ENCODE measurements at places on chromosomes 11 and 22.

- DNase-seq, result peak; percentile 61
Measured at GRCh38 chr11:44608991-44609782, 43.7 kb downstream of the CD82 start.

DNA sequence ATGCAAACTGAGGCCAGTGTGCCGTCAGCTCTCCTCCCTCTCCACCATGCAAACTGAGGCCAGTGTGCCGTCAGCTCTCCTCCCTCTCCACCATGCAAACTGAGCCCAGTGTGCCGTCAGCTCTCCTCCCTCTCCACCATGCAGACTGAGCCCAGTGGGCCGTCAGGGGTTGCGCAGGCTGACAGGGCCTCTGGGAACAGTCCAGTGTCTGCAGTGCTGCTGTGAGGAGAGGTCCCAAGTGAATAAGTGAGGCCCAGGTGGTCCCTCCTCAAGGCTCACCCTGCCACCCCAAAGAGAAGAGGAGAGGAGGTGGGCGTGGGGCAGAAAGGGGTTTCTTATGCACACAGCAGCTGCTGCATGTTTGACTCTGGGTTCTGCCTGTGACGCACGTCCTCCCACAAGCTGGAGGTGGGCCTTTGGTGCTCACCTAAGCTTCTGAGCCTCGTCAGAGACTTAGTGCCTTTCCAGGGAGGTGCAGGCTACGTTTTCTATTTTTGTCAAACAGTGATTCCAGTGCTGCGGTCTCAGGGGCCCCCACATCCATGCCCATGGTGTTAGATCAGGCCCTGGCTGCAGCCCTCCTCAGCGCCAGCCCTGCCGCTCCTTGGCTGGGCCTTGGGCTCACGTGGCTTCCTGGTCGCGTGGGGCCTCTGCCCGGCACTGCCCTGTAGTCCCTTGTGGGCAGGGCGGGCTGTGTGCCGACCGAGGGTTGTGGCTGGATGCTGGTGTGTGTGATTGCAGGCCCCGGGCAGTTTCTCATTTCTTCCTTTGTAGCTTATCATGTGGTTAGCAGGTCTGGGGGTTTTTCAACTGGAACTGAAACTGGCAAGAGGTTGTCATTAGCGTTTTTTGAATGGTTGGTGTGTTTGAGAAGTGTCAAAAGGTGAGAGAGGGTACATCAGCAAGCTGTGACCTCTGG lies 7.1 kb downstream of the TPCN2 start:
- no peak for DNase-seq

- no peak for DNase-seq
Measured at GRCh38 chr11:14095882-14096281, 133.4 kb downstream of the SPON1 start.

DNA sequence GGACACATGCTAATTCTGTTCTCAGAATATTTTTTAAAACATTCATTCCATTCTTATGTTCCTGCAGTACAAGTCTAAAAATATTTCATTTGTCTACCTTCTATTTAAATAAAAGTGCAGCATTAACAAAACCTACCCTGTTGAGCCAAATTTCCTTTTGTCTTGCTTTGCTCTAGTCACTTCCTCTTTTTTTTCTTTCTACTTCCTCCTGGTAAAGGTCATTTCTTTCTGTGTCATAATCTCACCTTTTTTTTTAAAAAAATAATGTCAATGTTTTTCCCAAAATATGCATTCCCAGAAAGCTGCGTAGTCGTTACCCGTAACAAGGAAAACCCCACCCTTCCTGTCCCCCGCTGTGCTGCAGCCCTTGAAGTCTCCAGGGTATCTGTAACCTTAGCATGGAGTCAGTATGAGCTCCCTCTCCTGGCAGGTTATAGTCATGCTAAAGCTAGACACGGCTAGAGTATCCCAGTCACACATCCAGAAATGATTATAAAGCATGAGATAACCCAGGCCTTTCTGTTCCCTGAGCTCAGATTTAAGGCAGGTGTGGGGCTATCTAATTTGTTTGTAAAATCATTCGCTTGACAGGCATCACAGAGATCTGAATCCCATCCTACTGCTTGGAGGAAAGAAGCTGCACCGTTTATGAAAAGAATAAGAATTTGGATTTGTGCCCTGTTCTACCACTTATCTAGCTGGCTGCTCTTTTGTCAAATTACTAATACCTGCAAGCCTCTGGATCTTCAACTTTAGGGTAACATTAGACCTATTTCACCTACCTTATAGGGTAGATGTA lies 51.1 kb upstream of the EED start:
- peak; percentile 3 for DNase-seq

- DNase-seq, result peak; percentile 81
Measured at GRCh38 chr11:126585774-126586491, 230.4 kb downstream of the ST3GAL4 start.

- no peak for DNase-seq
Measured at GRCh38 chr22:29351042-29351441, 35.5 kb upstream of the RASL10A start.

DNA sequence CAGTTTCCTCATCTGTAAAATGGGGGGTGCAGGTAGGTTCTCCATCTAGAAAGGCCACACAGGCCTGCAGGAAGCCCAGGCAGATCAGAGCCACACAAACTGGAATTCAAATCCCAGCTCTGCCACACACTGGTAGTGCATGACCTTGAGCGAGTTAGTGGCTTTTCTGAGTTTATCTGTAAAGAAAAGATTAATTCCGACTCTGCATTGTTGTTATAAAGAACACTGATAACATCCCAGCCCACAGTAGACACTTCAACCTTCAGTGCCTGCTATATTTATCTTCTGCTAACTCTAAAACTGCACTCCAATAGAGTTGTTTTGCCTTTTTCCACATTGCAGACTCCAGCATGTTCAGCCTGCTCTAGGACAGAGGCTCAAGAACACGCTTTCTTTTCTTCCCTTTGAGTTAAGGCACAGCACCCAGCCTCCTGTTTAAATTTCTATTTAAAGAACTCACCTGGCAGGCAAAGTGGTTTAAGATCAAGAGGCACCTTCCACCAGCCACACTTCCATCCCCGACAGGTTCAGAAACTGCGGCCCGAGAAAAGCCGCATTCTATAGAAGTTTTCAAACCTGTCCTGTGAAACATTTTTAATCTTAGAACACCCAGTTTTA lies 133.9 kb downstream of the PLEKHA7 start:
- no peak for DNase-seq

GRCh38 chr11:6530848-6531247 lies 33.8 kb downstream of the DNHD1 start:
- no peak for DNase-seq

DNA sequence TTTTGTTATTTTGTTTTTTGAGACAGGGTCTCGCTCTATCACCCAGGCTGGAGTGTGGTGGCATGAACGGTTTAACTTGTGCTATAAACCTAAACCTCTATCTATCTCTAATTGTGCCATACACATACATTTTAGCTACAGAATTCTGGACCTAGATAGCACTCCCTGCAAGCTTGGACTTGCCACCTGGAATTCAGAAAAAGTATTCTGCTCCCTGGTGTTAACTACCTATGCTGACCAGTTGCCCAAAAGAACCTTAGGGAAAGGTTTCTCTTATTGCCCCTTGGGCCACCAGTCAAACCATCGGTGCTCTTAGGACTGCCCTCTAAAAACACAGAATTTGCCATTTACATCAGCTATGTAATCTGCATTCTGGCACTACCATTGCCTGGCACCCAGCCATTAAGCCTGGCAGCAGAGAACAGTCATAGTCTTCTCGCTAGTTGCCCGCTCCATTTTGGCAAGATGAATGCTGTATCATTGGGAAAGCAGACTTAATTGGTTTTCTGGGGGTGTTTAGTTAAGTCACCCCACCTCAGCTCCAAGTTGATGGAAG lies 55.3 kb downstream of the ETS1 start:
- no peak for DNase-seq

- no peak for DNase-seq
Measured at GRCh38 chr11:115008799-115009198, 330.5 kb downstream of the NXPE2 start.

- DNase-seq, result no peak
Measured at GRCh38 chr11:130330101-130330684, 15.5 kb upstream of the ZBTB44 start.

Measured in NCI-H1694 (cell line).